ENCODE measurements at places on chromosomes 2 and 18.

DNA sequence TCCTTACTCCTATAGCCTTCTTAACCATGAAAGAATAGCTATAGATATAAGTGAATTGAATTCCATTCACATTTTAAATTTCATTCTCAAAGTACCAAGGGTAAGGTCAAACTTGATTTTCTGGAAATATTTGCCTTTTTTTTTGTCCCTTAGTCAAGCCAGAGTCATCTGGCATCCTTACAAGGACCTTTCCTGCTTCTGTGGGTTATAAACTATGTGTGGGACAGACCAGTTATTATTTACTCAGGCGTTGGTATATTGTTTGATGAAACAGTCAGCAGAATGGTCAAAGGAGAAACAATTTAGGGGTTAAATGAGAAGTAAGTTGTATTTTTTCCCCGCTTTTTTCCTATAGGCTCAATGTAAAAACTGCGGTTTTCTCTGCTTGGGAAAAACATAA, 1103.2 kb upstream of the ZEB2 start:
- DNase-seq = no peak

- DNase-seq = no peak
Measured at GRCh38 chr2:119788752-119789151, 29.0 kb downstream of the PTPN4 start.

- DNase-seq = no peak
Measured at GRCh38 chr2:161131074-161131680, 29.1 kb upstream of the TANK start.

- no peak for DNase-seq
Measured at GRCh38 chr2:210540900-210541289, 15.5 kb upstream of the CPS1 start.

- DNase-seq = peak; percentile 83
Measured at GRCh38 chr2:152200565-152201465, 25.3 kb upstream of the STAM2 start.

- no peak for DNase-seq
Measured at GRCh38 chr2:75822336-75822735, 111.6 kb upstream of the GCFC2 start.

DNA sequence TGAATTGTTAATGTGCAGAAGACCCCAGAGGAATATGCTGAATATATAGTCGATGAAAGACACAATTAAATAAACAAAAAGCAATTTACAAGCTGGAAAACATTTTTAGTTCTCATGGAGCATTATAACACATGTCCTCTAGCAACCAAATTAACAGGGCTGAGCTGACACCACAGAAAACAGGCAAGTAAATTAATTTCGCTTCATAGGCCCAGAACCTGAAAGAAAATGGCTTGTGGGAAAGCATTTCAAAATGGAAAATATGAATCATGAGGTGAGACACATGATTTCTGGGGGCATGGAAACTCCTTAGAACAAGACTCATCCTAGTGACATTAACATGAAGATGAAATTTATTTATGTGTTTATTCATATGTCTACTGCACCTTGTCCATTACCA, 25.0 kb upstream of the RNF152 start:
- no peak for DNase-seq

DNA sequence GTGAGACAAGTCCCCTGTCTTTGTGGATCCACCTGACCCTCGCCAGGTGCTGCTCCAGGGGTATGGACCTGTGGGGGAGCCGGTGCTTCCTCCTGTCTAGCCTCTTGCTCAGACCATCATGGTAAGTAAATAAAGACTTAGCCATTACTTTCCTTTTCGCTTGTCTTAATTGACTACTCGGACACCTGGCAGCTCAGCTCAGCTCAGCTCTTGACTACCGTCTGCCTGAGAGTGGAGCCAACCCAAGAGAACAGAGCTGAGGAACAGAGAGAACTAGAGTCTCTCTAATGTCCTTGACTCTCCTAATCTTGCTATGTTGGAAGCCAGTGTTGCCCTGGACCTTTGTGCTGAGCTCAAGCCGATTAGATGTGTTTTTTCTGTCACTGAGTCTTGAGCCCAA, 170.3 kb upstream of the CXCR4 start:
- no peak for DNase-seq

DNA sequence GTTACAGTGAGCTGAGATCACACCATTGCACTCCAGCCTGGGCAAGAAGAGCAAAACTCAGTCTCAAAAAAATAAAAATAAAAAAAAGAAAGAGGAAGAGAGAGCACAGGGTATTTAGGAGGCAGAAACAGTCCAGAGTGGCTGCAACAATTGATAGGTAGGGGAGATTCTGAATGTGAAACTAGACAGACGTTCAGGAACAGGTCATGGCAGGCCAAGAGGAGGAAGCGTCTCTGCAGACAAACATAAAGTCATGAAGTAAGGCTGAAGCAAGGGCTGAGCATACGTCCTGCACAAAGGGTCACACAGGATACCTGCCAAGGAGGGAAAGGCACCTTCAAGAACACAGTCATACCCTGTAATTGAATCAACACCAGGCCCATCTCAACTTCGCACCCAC, 64.1 kb upstream of the ZNF532 start:
- no peak for DNase-seq

- DNase-seq = peak; percentile 7
Measured at GRCh38 chr2:70686577-70687460, 81.2 kb downstream of the ADD2 start.

GRCh38 chr2:98771721-98772524, 41.0 kb upstream of the MGAT4A start:
- no peak for DNase-seq

GRCh38 chr2:126866451-126866850, 32.2 kb upstream of the TEX51 start:
- DNase-seq = no peak

DNA sequence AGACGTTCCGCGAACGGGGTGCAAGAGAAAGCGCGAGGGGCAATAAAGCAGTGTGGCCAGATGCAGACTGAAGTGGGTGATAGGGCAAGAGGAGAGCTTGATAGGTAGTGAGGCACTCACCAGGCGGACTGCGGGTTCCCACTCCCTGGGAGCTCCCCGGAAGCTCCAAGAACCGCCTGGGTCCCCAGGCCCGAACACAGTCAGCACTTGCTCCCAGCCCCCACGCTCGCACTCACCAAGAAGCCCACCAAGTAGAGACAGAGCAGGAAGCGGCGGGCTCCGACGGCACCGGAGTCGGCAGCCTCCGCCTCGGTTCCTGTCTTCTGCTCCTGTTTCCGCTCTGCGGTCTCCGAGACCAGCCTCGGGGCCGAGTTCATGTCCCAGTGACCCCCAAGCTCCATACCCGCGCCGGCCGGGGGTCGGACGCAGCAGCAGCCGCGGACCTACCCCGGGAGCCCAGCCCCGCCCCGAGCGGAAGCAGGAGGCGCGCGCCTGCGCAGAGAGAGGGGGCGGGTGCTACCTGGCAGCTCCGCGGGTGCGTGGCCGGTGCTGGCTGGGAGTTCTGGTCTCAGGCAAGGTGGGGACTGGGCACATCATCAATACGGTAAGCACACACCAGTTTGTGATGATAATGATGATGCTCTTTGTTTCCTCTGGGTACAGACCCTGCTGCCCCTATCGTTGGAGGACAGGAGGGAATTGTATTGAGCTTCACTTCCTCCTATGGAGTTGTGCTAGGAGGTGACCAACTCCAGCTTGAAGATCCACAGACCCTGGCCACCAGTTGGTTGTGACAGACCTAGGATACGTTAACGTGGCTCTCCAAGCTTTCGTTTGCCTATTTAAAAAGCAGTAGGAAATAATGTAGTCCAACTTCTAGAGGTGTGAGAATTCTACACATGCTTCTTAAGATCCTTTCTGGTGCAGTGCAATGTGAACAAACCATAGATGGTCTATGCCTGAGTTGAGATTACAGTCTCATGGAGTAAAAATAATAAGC, 25.1 kb upstream of the TMEM182 start:
- DNase-seq = peak; percentile 12

GRCh38 chr2:4576075-4576474, 872.7 kb downstream of the DCDC2C start:
- no peak for DNase-seq

- no peak for DNase-seq
Measured at GRCh38 chr2:20538308-20539132, 91.6 kb downstream of the RHOB start.

- DNase-seq = no peak
Measured at GRCh38 chr2:219675221-219675620, 47.8 kb downstream of the SLC4A3 start.

Data from HS-27A (cell line).